ENCODE measurements at places on chromosomes 3 and 15.
A peak's percentile ranks its signal among the peaks of the same experiment; 100 is the strongest.

DNA sequence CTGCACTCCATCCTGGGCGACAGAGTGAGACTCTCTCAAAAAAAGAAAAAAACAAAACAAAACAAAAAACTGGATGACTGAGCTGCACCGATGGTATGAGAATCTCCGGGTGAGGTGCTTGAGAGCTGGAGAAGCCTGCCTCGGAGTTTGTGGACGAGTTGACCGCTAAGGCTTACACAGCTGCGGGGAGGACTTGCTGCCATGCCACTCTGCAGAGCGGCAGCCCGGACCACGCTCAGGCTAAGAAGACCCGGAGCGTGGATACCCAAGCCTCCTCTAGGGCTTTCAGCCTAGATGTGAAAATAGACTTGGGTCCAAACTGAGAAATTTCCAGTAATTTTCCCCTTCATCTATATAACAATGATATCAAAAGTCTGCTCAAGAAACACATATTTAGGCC lies 16.0 kb downstream of the NRROS start:
- no peak for DNase-seq

- no peak for DNase-seq
Measured at GRCh38 chr3:180403156-180403555, 198.8 kb upstream of the TTC14 start.

DNA sequence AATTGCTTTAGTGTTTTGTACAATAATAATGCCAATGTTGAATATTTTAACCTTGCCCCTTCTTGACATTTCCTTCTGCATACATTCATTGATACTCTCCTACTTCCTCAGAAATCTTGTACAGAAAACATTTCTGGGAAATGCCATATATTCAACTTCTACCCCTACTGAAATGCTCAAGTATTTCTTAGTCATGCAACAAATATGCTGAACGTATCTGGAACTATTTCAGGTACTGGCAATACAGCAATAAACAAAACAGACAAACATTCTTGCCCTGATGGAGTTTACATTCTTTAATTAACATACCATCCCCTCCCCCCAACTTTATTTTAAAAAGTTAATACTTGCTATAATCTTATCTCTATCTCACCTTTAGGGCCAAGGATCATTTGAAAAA lies 147.2 kb downstream of the STAG1 start:
- DNase-seq: no peak

- DNase-seq: no peak
Measured at GRCh38 chr3:38396239-38396638, 49.7 kb downstream of the XYLB start.

DNA sequence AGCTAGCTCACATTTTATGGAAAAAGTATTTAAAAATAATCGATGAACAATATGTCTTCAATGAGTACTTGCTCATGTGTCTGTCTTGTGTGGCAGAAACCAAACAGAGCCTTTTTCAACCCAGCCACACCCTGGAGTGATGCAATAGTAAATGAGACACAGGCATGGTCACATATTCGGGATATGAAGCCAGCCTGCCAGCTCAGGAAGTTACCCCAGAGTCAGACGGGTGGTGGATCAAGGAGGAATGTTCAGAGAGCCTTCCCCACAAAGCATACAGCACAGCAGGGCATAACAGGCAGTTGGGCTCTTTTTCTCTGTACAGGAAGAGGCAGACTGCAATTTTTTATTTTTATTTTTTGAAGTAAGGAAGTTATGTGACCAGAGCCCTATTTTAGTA lies 27.3 kb downstream of the LARP6 start:
- peak; percentile 58 for DNase-seq

DNA sequence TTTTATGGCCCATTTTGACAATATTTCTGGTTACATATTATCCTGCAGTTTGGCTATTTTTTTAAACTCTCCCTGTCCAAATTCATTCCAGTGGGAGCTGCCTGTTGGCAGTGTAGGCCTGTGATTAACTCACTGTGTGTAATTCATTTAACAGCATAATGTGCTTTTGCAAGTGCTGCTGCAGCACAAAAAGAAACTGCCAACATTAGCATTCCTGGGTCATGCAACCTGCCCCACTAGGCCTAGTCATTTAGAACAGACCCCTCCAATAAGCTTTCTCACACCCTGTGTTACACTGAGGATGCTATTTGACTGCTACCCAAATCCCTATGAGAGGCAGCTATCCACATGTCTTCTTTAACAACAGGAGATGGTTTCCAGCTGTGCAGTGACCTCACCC lies 251.2 kb upstream of the UBE2E2 start:
- no peak for DNase-seq

GRCh38 chr15:93428807-93429351 lies 339.9 kb upstream of the RGMA start:
- DNase-seq: no peak
